Testis (tissue), 5 donors: ENCODE measurements at places on chromosomes 3 and 15. TPM values are rescaled to one million over a fixed set of nuclear protein-coding genes. Genes with fewer than 3 reads are reported as not detected.

DNA sequence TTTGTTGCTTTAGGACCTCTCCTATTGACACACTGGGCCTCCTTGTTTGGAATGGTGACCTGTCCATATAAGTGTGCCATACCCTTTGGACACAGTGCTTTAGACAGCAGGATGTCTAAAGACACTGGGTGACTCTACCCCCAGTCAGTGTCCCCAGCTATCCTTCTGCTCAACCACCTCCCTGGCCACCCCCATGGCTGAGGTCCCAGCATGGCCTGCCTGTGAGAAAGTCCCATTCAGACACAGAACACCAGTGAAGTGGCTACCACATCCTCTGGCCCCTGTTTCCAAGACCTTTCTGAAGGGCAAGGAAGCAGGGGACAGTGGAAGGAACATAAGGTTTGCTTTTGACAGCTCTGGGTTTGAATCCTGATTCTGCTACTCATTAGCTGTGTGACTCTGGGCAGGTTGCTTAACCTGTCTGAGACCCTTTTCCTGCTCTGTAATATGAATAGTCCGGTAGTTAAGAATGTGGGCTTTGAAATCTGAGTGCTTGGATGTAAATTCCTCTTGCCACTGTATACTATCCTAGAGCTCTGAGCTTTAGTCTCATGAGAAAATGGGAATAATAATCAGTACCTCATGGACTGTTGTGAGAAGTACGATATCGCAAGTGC lies 6.3 kb upstream of the AP3S2 start:
- no peak overlapping the region for H3K4me3 ChIP-seq

The PIF1 gene
- 6.9 TPM for total RNA-seq

The LIPH gene
- 15.0 TPM for total RNA-seq

The SORD gene
- 33.7 TPM for total RNA-seq

- H3K27ac ChIP-seq = no peak overlapping the region
- no peaks in the 10 kb centered on the region for H3K27me3 ChIP-seq
- peak; percentile 82 for DNase-seq
- H3K4me1 ChIP-seq = peaks cover 31% of the 10 kb centered on the region
- H3K36me3 ChIP-seq = no peaks in the 10 kb centered on the region
- H3K4me3 ChIP-seq = no peak overlapping the region
These were observed 58.4 kb downstream of the RGMA start for GRCh38 chr15:93030430-93031102.

DNA sequence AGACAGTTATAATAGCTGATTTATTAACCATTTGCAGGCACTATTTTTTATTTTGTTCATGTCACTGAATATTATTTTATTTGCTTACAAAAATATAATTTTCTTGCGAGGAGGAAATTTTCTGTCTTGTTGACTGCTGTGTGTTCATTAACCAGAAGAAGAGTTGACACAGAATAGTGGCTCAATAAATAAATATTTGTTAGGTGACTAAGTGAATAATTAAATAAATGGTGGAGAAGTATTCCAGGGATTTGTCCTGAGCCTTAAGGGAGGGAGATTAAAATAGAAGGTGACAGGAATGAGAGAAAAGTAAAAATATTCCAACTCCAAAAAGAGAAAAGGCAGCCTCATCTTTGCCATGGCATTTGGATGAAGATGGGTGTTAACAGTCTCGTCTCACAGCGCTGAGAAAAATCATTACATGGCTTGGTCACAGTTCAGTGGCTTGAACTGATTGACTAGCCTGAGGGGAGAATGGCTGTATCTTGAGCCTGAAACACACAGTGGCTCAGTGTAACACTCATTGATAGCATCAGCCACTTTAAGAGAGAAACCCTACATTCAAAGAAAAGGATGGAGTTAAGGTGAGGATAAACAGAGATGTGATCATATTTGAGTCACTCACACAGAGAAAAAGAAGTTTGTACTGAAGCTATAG lies 449.9 kb upstream of the NAALADL2 start:
- DNase-seq = no peak
- H3K4me3 ChIP-seq = no peak overlapping the region
- no peaks in the 10 kb centered on the region for H3K4me1 ChIP-seq
- H3K27ac ChIP-seq = no peak overlapping the region
- H3K36me3 ChIP-seq = no peaks in the 10 kb centered on the region
